CD4-positive, alpha-beta T cell (primary cell): ENCODE measurements at places on chromosomes 13 and 19.

GRCh38 chr19:2575734-2576481, 100.0 kb downstream of the GADD45B start:
- no peak for DNase-seq

DNA sequence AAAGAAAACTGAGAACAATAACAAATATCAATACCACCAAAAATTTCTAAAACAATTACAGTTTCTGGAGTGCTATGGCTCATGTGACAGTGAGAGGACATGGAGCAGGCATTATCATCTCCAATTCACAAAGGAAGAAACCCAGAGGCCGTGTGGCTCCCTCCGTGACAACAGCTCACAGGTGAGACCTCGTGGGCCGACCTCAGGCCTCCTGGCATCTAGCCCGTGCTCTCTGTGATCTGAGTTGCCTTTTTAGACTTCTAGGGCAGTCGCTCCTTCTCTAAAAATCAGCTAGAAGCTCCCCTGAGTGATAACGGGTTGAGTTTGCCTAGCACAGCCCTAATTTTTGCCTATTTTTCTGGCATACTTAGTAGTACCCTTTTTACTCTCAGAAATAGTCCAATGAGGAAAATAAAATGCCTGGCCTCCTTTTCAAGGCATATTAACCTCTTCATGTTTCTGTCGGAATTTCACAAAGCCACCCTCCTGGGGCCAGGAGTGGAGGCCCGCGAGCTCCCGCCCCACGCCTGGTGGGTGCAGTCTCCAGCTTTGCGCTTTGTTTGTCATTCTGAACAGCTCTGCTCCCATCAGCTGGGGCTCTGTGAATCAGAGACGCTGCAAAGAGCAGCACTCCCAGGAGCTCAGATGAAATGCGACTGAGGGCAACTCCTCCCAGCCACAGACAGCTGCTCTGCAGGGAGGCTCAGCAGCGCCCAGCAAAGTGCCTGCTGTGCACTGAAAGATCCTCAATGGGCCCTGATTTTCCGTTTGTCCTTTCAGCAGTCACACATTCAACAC, 292.5 kb downstream of the UQCRFS1 start:
- DNase-seq: no peak

- DNase-seq: no peak
Observed at GRCh38 chr13:30049692-30050091, 199.3 kb upstream of the UBL3 start.

GRCh38 chr19:35021596-35021995, 8.7 kb upstream of the SCN1B start:
- DNase-seq: no peak

- no peak for DNase-seq
Observed at GRCh38 chr13:91894316-91894715, 495.9 kb downstream of the GPC5 start.

- no peak for DNase-seq
Observed at GRCh38 chr13:75661443-75661842, 25.3 kb downstream of the LMO7 start.

DNA sequence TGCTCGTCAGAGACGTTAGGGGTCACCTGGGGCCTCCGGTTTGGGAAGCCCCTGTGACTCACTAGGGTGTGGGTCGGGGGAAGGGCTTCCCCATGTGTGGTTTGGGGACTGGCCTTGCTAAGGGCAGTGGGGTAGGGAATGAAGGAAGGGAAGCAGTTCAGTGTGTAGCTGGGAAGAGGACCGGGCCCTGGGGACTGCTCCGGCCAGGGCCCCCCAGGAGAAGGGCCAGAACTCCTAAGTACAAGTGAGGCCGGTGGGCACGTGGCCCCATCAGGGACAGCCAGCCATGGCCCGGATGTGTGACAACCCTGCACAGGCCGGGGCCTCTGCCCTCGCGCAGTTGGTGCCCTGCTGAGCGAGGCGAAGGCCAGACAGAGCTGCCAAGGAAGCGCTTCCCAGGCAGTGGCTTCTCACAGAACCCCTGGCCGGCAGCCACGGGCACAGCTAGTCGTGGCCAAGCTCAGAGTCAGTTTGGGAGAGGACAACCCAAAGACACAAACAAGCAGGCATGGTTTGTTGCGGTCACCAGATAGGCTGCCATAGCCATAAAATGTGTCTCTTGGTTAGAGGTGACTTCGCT, 25.7 kb downstream of the TEX29 start:
- no peak for DNase-seq

DNA sequence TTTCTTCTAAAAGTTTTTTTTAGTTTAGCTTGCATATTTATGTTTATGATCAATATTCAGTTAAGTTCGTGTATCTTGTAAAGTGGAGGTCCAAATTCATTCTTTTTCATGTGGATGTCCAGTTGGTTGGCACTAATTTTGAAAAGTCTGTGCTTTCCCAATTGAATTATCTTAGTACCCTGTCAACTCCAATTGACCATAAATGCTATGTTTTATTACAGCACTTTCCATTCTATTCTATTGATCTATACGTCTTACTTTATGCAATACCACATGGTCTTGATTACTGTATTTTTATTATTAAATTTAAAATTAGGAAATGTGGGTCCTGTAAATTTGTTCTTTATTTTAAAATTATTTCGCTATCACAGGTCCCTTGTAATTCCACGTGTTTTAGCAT, 837.6 kb upstream of the SLC10A2 start:
- DNase-seq: no peak

- peak; percentile 60 for DNase-seq
Observed at GRCh38 chr19:41305927-41306793, 3.8 kb upstream of the CCDC97 start.

- DNase-seq: no peak
Observed at GRCh38 chr19:32251634-32252332, 93.6 kb upstream of the ZNF507 start.

- DNase-seq: peak; percentile 65
Observed at GRCh38 chr19:15210323-15210781, 9.6 kb upstream of the NOTCH3 start.

DNA sequence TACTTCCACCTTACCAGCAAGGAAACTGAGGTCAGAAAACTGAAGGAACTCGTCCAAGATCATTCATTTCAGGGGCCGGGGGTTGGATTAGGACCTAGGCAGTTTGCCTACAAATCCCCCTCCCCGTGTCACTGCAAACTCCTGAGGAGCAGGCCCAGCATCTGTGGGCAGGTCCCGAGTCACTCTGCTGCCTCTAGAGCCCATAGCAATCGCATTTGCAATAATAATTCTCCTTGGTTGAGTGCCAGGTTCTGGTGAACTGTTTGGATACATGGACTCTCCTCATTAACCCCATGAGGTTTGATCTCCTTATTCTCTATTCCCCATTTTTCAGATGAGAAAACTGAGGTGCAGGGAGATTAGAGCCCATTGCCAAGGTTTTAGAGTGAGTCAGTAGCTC, 903 bp downstream of the PIN1 start:
- DNase-seq: no peak

- no peak for DNase-seq
Observed at GRCh38 chr13:88761145-88761544, 1090.0 kb downstream of the SLITRK5 start.

GRCh38 chr13:27203186-27203585, 31.6 kb upstream of the USP12 start:
- DNase-seq: no peak

DNA sequence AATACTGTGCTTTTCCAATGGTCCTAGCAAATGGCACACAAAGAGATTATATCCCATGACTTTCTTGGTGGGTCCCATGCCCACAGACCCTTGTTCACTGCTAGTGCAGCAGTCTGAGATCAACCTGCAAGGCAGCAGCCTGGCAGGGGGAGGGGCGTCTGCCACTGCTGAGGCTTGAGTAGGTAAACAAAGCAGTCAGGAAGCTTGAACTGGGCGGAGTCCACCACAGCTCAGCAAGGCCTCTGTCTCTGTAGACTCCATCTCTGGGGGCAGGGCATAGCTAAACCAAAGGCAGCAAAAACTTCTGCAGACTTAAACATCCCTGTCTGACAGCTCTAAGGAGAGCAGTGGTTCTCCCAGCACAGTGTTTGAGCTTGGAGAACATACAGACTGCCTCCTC, 82.9 kb downstream of the ZNF737 start:
- peak; percentile 24 for DNase-seq

DNA sequence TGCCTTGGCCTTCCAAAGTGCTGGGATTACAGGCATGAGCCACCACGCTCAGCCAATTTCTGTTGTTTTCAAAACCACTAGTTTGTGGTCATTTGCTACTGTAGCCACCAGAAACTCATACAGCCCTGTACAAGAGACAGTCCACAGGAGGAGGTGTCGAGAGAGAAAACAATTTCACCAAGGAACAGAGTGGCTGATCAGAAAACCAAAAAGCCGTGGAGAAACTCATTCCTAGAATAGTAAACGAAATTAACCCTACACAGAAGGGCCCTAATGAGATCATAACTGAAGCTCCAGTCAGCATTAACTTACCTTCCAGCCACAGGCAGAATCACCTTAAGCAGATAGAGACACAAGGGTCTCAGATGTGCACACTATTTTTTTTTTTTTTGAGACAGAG, 3.8 kb upstream of the CCDC124 start:
- no peak for DNase-seq

DNA sequence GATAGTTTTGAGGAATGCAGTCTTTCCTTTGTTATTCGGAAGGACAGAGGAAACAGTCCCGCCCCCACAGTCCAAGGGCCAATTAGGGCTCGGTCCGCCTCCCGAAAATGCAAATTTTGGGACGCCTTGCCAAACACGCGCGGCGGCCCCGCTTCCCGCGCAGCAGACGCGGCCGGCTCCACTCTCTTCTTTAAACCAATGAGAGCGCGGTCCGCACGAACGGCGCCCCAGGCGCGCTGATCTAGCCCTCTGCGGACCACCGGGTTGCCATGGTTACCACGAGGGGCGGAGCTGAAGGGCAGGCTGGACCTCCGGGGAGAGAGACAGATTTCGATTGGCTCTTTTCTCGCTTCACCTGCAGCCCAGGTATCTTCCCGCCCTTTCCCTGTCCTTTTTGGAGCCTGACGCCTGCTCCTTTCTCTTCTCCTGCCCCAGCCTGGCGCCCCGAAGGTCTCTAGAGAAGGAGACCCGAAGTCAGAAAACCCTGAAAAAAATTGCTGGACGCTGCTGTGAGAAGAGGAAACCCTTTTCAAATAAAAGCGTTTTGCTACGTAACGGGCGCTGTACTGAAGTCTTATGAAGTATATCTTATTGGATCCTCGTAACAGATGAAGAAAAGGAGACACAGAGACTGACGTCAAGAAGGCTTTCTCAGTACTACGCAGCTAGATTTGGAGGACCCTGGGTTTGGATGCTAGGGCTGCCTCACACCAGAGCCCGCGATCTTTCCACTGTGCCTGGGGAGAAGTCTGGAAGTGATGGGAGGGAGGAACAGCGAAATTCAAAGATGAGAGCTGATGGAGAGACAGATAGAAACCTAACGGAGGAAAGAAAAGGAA, 2.0 kb downstream of the PTH2 start:
- DNase-seq: no peak

DNA sequence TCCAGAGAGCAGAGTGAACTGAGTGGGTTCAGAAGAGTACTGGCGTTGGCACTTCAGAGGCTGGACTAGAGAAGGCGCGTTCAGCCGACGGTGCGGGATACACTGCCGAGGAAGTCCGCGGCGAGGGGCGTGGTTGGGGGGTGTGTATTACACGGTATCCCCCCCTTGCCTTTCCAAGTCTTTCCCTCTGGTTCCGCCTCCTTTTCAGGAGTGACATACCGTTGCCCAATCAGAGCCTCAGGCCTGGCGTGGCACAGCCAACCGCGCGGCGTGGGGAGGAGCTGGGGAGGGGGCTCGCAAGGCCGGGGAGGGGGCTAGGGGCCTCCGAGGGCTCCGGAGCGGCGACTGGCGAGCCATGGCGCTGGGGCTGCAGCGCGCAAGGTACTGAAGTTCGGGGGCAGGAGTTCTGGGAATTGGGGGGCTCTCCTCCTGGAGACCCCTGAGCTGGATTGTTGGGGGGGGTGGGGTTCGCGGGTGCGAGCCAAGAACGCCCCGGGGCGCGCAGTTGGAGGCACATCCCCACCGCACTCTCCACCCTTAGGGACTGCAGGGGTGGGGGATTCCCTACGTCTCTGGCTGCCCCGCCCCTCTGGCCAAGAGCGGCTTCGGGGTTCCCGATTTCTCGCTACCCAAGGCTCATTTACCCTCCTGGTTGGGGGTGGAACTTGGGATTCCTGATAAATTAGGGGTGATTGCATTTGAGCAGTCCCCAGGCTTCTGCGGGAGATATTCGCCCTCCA, at the start of gene HIF3A:
HIF3A (plus strand) TSS at position 321 of the 740 bp plus-strand sequence; CDS start at position 356, 35 bp downstream.
- DNase-seq: no peak

DNA sequence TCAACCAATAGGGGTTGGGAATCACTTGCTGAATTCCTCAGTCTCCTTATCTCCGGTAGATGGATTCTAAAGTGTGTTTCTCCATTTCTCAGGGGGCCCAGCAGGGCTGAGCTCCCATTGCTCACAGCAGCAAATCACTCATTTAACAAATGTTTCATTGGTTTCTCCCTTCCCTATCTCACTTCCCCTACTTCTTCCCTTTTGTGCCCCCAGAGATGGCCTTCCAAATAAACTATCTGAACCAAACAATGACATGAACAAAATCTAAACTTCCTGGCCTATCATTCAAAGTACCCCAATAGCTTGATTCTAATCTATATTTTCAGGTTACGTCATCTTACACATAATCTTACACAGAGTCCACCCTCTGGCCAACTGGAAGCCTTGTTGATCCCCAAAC, 60.4 kb downstream of the DLEU7 start:
- DNase-seq: no peak

GRCh38 chr13:50104493-50104892, 89.2 kb downstream of the KCNRG start:
- DNase-seq: no peak

DNA sequence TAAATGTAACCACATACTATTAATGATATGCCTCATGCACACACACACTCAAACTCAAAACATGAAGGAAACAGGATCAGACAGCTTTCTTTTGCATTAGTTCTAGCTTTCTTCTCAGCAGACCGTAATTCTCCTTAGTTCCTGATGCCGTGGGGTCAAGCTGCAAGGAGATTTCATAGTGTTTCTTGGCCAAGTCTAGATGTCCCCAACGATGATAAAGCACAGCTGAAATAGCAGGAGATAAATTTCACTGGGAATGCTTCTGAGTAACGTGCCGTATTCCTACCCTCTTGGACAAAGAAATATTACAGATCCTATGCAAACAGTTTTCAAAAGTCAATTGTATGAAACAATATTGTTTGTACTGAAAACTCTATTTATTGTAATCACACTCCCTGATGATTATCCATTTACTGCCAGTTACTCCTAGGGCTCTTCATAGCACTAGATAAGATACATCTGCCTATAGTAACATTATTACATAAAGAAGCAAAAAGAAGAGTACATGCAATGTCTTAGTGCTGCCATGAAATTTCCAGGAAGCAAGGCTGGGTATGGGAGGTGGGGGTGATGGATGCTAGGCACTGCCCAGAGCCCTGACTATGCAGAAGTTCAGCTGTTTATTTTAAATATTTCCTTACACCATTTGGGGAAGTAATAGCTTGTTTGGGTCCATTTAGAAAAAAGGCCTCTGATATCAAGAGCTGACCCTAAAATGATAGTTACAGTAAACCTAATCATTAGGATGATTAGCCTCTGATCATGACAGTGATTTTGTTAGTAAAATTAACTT, 16.5 kb upstream of the GGACT start:
- DNase-seq: no peak

- no peak for DNase-seq
Observed at GRCh38 chr13:46712524-46712923, 84.4 kb downstream of the ESD start.

GRCh38 chr13:100589178-100589725, 663 bp upstream of the GGACT start:
- no peak for DNase-seq
